ENCODE measurements at places on chromosomes 5 and 9. TPM values are rescaled to one million over a fixed set of nuclear protein-coding genes. Genes with fewer than 3 reads are reported as not detected.

- no peak overlapping the region for H3K4me3 ChIP-seq
- H3K27ac ChIP-seq, result no peak overlapping the region
- no peak for DNase-seq
These were observed 314.1 kb downstream of the CETN3 start for GRCh38 chr5:90095292-90096060.

- no peak for DNase-seq
- no peaks in the 10 kb centered on the region for H3K27me3 ChIP-seq
- H3K4me3 ChIP-seq, result no peak overlapping the region
- H3K4me1 ChIP-seq, result no peaks in the 10 kb centered on the region
- no peaks in the 10 kb centered on the region for H3K36me3 ChIP-seq
These were observed 324.3 kb upstream of the RORB start for GRCh38 chr9:74172874-74173273.

The TAF1L gene
- not detected for total RNA-seq

The TOR1B gene
- total RNA-seq, result 37.4 TPM

- no peak overlapping the region for H3K4me3 ChIP-seq
- DNase-seq, result peak; percentile 80
- no peaks in the 10 kb centered on the region for H3K27me3 ChIP-seq
- H3K4me1 ChIP-seq, result peaks cover 45% of the 10 kb centered on the region
These were observed 13.6 kb upstream of the GPX3 start for GRCh38 chr5:151006704-151007334.

DNA sequence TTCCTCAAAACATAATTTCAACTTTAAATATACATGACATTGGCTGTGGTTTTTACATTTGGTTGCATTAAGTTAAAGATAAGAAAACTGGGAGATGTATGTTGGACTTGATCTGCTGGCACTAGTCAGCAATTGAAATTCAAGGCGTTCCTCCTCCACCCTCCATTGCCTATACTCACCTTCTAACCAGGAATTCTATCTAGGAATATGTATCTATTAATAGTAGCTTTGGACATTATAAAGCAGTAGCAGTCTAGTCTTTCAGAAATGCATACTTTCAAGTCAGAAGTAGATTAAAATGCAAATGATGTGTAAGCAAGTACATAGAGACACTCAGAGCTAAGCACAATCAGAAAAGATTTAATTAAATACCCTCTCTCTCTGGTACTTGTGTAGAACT, 24.9 kb downstream of the FER start:
- H3K27me3 ChIP-seq, result no peaks in the 10 kb centered on the region
- H3K4me3 ChIP-seq, result no peak overlapping the region
- no peaks in the 10 kb centered on the region for H3K36me3 ChIP-seq
- H3K4me1 ChIP-seq, result no peaks in the 10 kb centered on the region
- no peak for DNase-seq

The ZNG1A gene
- total RNA-seq, result 18.0 TPM

The BTNL8 gene
- total RNA-seq, result 9.8 TPM

- H3K4me1 ChIP-seq, result no peaks in the 10 kb centered on the region
- no peaks in the 10 kb centered on the region for H3K27me3 ChIP-seq
- H3K4me3 ChIP-seq, result no peak overlapping the region
- H3K36me3 ChIP-seq, result no peaks in the 10 kb centered on the region
These were observed 39.8 kb upstream of the TLE1 start for GRCh38 chr9:81729135-81729534.

DNA sequence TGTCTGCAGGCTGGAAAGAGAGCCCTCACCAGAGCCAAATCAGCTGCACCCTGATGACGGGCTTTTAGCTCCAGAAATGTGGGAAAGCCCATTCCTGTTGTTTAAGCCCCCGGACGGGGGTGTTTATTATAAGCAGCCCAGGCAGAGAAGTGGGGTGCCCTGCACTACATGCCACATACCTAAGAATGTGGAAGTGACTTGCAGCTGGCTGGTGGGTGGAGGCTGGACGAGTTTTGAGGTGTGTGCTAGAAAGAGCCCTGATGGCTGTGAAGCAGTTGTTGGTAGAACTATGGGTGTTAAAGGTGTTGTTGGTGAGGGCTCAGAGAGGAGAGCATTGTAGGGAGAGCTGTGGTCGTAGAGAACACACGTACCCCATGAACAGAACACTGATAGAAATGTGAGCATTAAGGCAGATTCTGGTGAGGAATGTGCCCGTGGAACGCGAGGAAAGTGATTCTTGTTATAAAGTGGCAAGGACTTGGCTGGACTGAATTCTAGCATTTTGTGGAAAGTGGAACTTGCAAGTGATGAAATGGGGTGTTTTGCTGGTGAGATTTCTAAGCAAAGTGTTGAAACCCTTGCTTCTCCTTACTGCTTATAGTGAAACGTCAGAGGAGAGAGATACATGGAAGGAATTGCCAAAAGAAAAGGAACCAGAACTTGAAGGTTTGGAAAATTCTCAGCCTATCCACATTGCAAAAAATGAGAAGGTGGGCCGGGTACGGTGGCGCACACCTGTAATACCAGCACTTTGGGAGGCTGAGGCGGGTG, 38.9 kb downstream of the AHRR start:
- peak; percentile 21 for DNase-seq
- H3K27ac ChIP-seq, result no peak overlapping the region
- H3K27me3 ChIP-seq, result no peaks in the 10 kb centered on the region
- H3K4me1 ChIP-seq, result no peaks in the 10 kb centered on the region

DNA sequence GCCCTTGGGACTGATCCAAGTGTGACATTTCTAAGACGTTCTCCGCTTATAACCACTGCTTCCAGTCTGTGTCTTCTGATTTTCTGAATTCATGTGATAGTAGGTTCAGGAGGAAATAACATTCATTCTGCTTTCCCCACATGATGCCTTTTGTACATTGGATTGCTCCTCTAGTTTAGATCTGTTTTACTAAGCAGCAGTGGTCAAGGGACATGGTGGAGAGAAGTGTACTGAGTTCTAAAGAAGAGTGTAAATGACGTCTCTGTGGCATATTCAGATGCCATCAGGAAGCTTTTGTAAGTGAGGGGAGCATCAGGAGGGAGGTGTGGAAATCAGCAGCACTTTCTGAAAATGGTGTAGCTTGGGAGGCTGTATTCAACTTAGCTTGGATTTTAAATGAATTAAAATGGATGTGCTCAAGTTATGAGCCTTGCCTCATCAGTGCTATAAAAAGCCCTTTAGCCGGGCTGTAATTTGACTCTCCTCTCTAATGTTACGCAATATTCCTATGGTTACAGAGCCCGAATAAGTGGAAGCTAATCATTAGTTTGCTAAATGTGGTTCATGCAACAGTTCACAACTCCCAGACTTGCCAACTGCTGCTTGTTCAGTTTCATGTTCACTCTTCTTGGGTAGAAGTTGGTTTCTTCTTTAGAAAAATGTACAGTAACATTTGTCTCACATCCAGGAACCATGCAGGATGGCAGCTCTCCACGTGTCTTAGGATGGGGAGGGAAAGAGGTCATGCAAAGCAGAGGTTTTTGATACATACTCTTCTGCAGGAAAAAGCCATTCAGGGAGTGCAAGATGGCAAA, 281.3 kb downstream of the ARHGAP26 start:
- no peaks in the 10 kb centered on the region for H3K27me3 ChIP-seq
- H3K36me3 ChIP-seq, result no peaks in the 10 kb centered on the region
- H3K27ac ChIP-seq, result peak overlapping the region; percentile 66

DNA sequence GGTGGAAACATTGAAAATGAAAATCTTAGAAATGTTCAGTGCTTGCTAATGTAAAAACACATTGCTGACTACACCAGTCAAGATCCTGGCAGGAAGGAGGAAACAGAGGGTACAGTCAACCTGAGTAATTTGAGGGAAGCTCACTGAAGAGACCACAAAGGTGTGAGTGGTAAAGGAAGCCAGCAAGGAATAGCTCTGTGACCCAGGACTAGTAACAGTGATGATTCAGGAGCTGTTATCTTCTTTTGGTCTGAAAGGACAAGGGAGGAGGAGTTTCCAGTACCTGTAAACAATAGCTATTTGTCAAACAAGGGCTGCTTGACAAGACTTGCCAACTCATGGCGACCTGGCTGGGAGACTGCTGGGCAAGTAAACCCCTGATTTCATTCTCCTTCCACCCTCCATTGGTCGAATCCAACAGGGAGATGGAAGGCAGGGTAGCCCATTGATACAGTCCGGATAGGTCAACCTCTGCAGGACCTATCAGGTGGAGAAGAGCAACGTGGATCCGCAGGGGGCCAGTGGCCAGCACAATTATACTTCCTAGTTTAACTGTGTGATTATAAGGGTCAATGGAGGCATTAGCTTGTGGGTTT, 68.1 kb downstream of the MAMDC2 start:
- H3K36me3 ChIP-seq, result peaks cover 6% of the 10 kb centered on the region
- no peak for DNase-seq

GRCh38 chr9:13769006-13769405, 489.5 kb upstream of the MPDZ start:
- H3K27me3 ChIP-seq, result no peaks in the 10 kb centered on the region
- no peaks in the 10 kb centered on the region for H3K36me3 ChIP-seq
- H3K27ac ChIP-seq, result no peak overlapping the region
- no peaks in the 10 kb centered on the region for H3K4me1 ChIP-seq
- no peak for DNase-seq

The MEGF10 gene
- total RNA-seq, result not detected

DNA sequence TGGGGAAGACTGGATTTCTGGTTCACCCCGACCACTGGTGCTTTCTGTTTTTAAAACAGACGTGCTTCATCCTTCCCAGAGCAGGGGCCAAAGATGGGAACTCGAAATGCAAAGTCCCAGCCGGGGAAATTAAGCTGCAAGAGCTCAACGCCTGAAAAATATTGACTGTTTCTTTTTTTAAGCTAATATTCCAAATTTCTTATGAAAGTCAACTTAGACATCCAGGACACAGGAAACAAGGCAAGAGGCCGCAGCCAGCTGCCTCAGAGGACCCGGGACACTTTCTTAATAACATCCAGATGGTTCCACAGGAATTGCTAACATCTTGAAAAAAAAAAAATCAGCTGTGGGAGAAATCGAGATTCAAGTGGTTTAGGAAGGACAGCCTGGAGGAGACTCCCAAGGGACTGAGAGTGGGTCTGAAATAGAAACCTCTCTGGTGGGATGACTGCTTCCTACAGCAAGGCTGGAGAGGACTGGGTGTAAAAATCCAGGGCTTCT, 144.9 kb downstream of the FGF1 start:
- no peak for DNase-seq
- no peaks in the 10 kb centered on the region for H3K36me3 ChIP-seq
- H3K4me3 ChIP-seq, result no peak overlapping the region

DNA sequence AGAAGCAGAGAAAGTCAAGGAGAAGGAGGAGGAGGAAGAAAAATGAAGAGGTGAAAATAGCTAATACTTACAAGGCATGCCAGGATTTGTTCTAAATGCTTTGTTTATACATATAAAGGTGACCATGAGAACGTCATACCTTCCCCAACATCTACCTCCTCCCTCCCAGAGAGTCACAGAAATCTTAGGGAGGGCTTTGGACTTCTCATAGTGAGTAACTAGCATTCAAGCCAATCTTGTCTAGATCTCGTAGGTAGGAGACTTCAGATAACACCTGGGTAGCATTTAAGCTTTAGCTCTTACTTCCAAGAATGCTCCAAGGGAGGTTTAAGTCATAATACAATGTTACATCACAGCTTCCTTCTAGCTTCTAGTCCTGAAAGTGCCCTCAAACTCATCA, 36.5 kb upstream of the GPBP1 start:
- no peaks in the 10 kb centered on the region for H3K27me3 ChIP-seq
- no peak for DNase-seq
- H3K27ac ChIP-seq, result no peak overlapping the region

- no peak overlapping the region for H3K27ac ChIP-seq
- no peaks in the 10 kb centered on the region for H3K27me3 ChIP-seq
- no peak for DNase-seq
- H3K36me3 ChIP-seq, result no peaks in the 10 kb centered on the region
- H3K4me3 ChIP-seq, result no peak overlapping the region
These were observed 8.8 kb downstream of the SLC12A7 start for GRCh38 chr5:1103093-1103492.

DNA sequence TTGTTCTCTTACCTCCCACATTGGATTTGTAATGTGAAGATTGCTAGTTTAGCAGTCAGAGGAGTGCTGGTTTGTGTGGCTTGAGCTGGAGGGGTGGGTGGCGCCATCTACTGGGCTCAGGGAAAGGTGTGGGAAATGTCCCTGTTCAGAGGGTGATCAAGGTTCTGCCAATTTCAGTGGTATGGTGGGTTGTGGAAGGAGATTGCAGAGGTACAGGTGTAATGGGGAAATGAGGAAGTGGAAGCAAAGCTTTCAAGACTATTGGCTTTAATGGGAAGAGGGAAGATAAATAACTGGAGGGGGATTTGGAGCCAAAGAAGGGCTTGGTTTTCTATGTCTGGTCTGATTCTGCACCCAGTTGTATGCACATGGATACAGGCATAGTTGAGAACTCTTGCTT, 76.4 kb downstream of the OSMR start:
- no peaks in the 10 kb centered on the region for H3K4me1 ChIP-seq
- H3K27ac ChIP-seq, result no peak overlapping the region
- peaks cover 3% of the 10 kb centered on the region for H3K36me3 ChIP-seq
- H3K4me3 ChIP-seq, result no peak overlapping the region
- H3K27me3 ChIP-seq, result no peaks in the 10 kb centered on the region

DNA sequence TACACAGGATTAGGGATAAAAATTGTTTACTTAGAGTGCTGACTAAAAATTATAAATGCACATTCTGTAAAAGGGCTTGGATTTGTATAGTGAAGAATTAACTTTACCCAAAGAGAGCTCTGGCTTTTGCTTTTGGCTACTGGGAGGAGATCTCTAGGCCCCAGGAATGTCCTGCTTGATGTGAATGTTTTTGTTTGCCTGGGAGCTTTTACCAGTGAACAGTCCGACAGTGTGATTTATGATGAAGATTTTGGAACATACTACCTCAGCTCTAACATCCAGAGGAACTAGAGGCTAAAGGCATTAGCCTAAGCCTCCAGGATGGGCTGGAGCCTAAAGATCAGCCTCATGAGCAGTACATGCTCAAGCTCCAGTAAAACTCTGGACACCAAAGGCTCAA, 103.7 kb upstream of the RFX3 start:
- H3K4me1 ChIP-seq, result no peaks in the 10 kb centered on the region
- DNase-seq, result no peak
- H3K36me3 ChIP-seq, result no peaks in the 10 kb centered on the region
- no peak overlapping the region for H3K27ac ChIP-seq
- H3K4me3 ChIP-seq, result no peak overlapping the region

The MYO10 gene
- total RNA-seq, result 65.2 TPM

DNA sequence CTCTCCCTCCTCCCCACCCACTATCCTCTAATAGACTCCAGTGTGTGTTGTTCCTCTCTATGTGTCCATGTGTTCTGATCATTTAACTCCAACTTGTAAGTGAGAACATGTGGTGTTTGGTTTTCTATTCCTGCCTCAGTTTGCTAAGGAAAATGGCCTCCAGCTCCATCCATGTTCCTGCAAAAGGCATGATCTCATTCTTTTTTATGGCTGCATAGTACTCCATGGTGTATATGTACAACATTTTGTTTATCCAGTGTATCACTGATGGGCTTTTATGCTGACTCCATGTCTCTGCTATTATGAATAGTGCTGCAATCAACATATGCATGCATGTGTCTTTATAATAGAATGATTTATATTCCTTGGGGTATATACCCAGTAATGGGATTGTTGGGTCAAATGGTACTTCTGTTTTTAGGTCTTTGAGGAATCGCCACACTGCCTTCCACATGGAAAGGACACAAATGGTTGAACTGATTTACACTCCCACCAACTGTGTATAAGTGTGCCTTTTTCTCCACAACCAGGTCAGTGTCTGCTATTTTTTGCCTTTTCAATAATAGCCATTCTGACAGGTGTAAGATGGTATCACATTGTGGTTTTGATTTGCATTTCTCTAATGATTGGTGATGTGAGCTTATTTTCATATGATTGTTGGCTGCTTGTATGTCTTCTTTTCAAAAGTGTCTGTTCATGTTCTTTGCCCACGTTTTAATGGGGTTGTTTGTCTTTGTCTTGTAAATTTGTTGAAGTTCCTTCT, 96.5 kb upstream of the DAB2 start:
- H3K4me3 ChIP-seq, result no peak overlapping the region
- H3K36me3 ChIP-seq, result no peaks in the 10 kb centered on the region
- H3K27me3 ChIP-seq, result no peaks in the 10 kb centered on the region
- no peak for DNase-seq
- no peak overlapping the region for H3K27ac ChIP-seq

Measured in upper lobe of left lung (tissue), 6 donors.